Gastrocnemius medialis (tissue), 4 donors: ENCODE measurements at places on chromosomes 6 and 20. TPM values are rescaled to one million over a fixed set of nuclear protein-coding genes. Genes with fewer than 3 reads are reported as not detected.

DNA sequence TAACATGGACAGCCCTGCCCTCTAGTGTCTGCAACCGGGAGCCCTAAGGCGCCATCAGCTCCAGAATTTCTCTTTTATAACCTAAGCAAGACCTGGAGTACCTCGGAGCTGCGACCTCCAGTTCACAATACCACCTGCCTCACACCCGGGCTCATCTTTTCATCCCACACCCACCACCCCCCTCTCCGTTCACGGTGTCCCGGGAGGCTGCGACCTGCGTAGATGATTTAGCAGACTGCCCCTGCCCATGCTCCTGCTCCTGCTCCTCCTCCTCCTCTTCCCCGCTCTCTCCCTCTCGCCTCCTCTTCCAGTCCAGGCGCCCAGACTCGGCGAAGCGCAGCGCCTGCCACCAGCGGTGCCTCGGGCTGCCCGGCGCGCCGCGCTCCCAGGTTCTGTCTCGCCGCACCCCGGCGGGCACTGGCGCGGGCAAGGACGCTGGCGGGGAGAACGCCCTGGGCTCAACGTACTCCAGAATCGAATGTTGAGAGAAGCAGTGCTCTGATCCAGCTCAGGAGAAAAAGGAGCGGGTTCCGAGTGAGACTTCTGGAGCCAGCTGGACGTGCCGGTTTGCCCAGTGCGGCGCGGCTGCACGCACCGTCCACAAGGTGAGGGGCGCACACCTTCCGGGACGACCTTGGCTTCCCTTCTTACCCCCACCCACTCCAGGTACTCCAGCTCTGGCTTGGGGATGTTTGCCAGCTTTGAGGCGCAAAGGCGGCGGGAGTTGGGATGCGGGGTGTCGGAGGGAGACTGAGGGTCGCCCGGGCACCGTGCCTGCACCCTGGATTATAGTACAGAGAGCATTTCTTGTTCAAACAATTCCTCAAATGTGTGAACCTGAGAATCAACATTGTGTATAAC, at the start of gene HTR1E:
Gene HTR1E, plus strand, starts transcription at position 310 of the 861 bp plus-strand sequence. CDS start 77,807 bp downstream, outside the sequence.
- DNase-seq: no peak

- no peak for DNase-seq
Observed at GRCh38 chr6:83978324-83978734, 55.2 kb upstream of the MRAP2 start.

DNA sequence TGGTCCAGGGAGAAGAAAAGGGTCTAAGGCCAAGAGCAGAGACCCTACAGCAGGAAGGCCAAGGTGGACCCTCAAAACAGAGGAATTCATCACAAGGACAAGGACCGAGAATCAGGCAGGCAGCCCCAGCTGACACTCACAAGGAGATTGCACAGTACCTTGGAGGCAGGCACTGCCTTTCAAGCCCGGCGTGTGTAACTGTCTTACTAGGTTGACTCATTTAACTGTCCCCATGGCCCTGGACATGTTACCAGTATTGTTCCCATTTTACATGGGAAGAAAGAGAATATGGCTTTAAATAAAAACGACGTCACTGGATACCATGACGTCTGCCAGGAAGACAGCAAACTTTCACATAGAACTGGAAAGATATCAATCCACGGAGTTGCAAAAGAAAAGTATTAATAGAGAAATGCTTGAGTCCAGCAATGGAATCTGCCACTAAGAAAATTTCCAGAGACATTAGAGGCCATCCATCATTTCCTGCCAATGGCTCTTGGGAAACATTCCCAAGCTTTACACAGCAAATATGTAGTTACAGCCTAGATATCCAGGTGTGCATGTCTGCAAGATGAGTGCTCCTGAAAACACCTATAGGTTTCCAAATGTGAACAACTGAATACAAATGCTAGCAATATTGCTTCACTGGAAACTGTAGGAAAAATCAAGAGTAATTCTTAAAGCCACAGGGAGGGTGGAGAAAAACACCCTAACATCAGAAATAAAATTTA, 111.5 kb upstream of the RPS6KA2 start:
- no peak for DNase-seq

DNA sequence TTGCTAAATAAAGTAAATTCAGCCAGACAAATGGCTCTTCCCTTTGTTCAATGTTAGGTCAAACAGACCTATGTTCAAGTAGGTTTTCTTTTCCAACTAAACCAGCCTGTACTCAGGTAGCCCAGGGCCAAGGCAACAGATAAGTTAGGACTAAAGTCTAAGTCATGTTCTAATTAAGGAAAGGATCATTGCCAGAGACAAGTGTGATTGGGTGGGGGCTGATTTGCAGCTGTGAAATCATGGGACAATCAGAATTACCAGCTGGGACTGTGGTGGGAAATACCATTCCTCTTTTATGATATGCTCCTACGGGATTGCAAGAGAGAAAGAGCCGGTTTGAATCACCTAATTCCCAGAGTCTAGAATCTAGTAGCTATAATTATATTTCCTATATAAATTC, 4.2 kb upstream of the FBXO30 start:
- DNase-seq: no peak

DNA sequence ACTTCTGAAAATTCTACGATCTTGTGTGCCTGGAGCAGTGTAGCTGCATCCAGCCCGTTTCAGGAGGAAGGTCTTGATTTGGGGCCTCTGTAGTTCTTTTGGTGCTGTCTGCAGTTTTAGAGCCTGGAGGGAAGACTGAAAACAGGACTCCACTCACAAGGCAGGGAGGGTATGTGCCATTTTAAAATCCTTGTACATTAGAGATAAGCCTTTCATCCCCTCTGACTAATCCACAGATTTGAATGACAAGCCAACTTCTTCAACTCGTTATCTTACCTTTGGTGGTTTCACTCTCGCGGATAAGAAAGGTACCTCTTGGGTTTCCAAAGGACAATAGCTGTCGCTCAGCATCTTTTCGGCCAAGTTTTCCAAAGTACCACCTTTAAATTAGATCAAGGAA, 98.0 kb upstream of the TRAF3IP2 start:
- DNase-seq: no peak

DNA sequence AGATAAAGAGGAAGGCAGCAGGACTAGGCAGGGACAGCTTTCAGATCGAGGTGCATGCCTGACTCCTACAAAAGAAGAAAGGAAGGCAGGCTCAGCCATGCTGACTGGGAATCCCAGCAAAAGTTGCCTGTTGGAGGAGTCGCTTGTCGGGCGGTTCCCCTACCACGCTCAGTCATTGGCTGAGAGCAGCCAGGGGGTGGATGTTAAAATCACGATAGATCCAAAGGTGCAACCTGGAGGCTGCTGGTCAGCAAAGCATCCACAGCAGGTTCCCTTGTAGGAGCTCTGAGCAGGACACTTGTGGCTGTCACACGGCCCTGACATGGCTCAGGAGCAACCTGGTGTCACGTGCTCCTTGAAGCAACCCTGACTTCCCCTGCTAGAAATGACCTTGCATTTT, 74.6 kb downstream of the ISM1 start:
- no peak for DNase-seq

DNA sequence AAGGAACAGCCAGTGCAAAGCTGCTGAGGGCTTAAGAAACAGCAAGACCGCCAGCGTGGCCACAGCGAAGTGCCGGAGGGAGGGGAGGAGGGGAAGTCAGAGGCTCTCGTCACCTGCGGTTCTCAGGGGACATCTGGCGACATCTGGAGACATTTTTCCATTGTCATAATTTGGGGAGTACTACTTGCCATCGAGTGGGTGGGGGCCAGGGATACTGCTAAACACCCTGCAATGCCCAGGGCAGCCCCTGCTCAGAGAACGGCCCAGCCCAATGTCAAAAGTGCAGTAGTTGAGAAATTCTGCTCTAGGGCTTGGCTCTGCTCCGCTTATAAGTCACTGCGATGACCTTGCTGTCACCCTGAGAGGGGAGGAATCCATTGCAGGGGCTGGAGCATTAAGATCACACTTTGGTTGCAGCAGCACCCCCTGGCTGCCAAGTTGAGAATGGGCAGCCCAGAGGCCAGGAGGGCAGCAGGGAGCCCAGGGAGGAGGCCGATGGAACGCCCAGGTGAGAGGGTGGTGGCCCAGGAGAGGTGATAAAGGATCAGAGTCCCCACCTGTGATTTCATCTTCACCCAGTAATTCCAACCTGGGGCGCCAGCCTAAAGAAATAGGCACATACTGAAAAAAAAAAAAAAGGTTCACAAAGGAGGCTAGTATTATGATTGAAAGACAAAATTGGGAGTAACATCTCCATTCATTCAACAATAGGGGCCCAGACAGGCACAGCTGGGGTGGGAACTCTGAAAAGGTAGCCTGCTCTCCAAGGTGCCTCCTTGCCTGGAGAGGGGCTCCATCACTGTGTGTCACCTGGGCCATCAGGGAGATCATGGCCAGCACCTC, 218.2 kb downstream of the BMP7 start:
- no peak for DNase-seq

GRCh38 chr6:14569394-14569793, 451.8 kb downstream of the CD83 start:
- DNase-seq: no peak

- no peak for DNase-seq
Observed at GRCh38 chr6:154538640-154539191, 28.2 kb upstream of the CNKSR3 start.

DNA sequence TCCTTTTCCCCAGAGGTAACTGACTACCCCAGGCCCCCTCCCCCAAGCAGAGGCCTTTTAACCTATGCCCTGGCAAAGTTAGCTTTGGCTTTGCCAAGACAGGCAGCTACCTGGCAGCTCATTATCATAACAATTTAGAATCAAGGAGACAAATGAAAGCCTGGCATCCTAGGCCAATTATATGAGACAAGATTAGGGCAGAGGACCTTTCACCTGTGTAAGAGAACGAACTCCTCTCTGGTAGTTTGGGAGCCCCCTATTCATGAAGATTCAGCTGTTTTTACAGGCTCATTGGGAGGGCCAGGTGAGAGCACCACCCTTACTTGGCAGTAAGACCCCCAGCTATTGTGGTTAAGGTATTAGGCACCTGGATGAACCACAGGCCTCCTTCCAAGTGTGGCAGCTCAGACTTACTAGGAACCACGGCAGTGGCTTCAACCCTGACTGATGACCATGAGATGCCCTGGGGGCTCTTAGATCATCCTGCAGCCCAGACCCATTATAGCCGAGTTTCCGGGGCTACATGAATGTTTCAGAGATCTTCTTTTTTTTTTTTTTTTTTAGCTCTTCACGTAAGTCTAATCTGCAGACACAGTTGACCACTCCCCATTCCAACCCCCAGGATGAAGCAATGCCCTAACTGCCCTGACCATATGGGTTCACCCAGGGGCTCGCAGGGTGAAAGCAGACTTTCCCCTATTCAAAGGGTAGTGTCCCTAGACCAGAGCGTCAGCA, 56.2 kb downstream of the RAB44 start:
- no peak for DNase-seq

PRDM13 gene
- total RNA-seq: not detected

ARMH2 gene
- not detected for total RNA-seq

ENPP1 gene
- total RNA-seq: 3.6 TPM

BPI gene
- total RNA-seq: not detected

TMEM151B gene
- not detected for total RNA-seq

CALHM4 gene
- total RNA-seq: not detected

TRAPPC3L gene
- not detected for total RNA-seq

CTCFL gene
- total RNA-seq: not detected

GMPR gene
- 219 TPM for total RNA-seq

AIF1 gene
- total RNA-seq: 4.8 TPM

RBM24 gene
- total RNA-seq: 74.9 TPM

IL17A gene
- total RNA-seq: not detected
